ENCODE measurements at places on chromosomes 6 and 20. TPM values are rescaled to one million over a fixed set of nuclear protein-coding genes. Genes with fewer than 3 reads are reported as not detected.

TP53TG5 gene
- not detected for total RNA-seq

DEFB124 gene
- total RNA-seq: not detected

ESR1 gene
- total RNA-seq: 2.2 TPM

SLC16A10 gene
- 1.3 TPM for total RNA-seq

CCM2L gene
- total RNA-seq: 9.2 TPM

KCNK17 gene
- total RNA-seq: 3.2 TPM

CLIC5 gene
- 4.9 TPM for total RNA-seq

PRIM2 gene
- 20.1 TPM for total RNA-seq

EYA2 gene
- 12.5 TPM for total RNA-seq

BMP6 gene
- 11.1 TPM for total RNA-seq

DNA sequence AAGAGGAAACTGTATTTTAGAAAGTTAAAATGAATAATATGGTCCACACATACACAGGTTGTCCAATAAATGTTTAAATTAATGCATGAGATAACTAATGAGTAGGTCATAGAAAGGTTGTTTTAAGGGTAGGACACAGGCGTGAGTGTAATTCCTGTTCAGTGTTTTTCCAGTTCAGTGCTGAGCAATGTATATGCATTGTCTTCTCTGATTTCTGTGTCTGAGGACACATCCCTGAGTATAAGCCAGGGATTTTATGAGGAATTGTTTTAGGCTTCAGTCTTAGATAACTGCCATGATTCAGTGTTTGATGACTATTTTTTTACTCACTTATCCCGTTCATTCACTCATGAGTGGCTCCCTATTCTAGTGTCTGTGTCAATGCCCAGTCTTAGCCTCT lies 298.5 kb upstream of the TBX18 start:
- no peak for DNase-seq

DNA sequence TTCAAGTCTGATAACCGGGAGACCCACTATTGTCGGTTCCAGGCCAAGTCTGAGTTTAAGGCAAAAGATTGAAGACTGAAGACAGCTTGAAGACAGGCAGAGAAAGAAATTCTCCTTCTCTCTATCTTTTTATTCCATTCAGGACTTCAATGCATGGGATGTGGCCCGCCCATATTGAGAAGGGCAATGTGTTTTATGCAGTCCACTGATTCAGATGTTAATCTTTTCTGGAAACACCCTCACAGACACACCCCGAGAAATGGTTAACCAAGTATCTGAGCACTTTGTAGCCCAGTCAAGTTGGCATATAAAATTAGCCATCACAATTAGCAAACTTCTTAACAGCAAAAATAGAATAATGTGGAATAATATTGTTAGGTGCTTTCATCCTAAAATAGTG lies 75.5 kb upstream of the FABP7 start:
- no peak for DNase-seq

DNA sequence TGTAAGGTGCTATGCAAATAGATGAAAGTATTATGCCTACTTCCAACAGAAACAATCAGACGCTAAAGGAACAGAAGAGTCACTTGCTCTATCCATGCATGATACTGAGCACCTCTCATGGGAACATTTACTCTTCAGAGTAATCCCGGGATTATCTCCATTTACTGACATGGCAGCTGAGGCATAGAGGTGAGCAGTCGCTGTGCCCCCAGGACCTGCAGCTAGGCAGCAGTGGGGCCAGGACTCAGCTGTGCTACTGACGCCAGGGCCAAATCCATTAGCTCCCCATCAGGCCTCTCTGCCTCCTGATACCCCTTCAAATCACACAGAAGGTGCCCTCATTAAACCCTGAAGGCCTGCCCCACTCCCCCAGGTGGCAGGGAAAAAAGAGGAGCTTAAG lies 51.9 kb downstream of the TRAM2 start:
- no peak for DNase-seq

DNA sequence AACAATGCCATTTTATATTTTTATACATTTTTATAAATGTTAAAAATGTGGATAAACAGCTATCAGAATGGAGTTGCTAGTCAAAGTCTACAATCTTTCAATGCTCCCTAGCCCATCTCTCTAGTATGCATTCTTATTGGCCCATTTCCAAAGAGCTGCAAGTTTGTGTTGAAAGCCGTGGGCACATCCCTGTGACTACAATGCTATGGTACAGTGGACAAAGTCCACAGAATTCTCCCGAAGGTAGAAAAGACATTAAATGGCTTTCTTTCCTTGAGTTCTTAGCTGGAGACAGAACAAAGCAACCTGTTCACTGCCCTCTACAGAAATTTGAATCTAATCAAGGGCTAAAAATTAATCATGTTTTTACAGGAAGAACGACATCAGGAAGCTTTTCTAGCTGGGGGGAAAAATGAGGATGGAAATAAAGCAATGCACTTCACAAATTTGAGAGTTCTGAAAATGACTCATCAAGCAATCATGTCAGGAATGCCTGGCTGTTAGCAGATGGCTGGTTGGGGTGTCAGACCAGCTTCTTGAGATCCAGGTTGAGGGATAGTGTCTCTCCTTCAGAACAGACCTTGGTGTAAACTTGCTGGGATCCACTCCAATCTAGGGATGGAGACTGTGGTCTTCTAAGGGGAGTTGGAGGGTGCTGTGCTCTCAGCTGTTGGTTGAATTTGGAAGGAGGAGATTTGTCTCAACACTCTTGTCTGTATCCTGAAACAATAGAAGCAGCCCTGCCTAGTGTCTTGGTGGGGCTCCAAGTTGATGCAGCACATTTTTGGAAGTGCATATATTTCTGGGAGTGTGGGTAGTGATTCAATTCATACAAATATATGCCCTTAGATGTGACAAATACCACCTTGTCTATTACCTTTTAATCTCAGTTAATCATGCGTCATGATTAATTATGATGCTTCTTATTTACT lies 143.4 kb upstream of the PHACTR1 start:
- DNase-seq: peak; percentile 35

DNA sequence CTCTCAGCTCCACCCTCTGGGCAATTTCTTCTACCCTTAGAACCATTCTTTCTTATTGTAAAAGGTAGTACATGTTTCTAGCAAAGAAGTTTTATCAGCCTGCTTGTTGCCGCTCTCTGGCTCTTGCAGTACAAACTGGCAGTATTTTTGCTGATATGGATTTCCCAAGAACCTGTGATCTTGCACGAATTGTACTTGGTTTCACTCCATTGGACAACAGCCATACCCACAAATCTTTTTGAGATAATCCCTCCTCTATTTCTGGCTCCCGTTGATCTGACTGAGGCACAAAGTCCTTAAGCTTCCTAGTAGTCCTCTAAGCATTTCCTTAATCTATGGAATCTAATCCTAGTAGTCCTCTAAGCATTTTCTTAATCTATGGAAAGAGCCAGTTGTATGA lies 487.0 kb upstream of the PTCHD4 start:
- no peak for DNase-seq

DNA sequence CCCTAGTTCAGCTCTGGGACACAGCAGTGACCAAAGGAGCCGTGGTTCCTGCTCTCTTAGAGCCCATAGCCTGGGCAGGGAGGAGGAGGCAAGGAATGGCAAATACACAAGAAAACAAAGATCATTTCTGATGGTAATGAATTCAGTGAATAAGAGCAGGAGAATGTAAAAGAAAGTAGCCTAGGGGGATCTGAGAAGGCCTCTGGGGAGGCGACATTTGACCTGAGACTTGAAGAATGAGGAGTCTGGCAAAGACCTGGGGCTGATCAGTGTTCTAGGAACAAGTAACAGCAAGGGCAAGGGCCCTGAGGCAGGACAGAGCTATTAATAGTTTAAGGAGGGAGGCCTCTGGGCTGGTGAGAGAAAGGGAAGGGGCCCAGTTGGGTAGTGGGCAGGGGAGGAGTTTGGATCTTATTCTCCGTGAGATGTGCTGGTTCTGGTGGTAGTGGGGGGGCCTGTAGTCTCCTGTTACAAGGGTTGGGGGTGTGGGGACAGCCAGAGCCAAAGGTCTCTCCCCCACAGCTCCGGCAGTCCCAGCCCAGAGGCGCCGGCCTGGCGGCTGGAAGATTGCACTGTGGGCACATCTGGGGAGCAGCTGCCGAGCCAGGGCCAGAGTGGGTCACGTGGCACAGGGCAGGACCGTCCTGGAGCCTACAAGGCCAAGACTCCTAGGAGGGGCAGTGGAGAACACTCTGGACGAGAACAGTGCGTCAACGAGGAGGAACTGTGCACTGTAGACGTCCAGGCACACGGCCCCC lies 9.3 kb upstream of the ID1 start:
- DNase-seq: no peak

DNA sequence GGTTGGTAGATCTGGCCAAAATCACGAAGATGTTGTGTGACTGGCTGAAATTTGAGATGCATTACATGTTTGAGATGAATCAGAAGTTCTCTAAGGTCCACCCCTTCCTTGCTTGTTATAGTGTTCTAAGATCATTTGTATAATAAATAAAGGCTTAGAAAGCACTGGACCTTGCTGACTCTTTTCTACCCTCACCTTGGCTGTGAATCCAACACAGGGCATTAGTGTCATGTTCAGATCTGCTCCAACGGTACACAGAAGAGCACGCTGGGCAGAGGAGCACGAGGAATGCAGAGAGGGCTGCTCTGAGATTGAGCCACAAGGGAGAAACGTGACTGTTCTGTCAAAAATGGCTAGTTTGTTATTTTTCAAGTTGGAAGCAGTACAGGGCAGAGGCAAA lies 169.5 kb upstream of the HDAC2 start:
- DNase-seq: no peak

DNA sequence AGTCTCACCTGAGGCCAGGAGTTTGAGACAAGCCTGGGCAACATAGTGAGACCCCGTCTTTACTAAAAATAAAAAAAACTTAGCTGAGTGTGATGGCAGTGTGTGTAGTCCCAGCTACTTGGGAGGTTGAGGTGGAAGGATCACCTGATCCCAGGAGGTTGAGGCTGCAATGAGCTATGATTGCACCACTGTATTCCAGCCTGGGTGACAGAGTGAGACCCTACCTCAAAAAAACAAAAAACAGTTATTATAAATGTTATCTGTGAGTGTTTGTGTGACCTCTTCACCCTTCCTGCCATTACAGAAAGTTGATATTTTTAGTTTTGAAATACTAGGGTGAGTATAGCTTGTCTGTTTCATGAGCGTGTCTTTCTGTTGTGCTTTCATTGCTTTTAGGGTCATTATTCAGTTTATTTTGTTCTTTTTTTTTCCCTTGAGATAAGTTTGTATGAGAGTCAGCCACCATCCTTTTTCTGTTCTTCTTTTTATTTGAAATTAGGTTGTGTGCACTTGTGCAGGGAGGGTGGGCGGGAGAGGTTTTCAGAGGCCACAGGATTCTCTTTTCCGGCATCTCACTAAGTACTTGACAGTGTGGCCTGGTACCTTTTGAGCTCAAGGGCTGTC lies 26.2 kb downstream of the CDYL start:
- no peak for DNase-seq

GRCh38 chr6:37689381-37689780 lies 8.3 kb downstream of the MDGA1 start:
- no peak for DNase-seq

- DNase-seq: no peak
Observed at GRCh38 chr6:113662093-113662665, 195.0 kb upstream of the MARCKS start.

DNA sequence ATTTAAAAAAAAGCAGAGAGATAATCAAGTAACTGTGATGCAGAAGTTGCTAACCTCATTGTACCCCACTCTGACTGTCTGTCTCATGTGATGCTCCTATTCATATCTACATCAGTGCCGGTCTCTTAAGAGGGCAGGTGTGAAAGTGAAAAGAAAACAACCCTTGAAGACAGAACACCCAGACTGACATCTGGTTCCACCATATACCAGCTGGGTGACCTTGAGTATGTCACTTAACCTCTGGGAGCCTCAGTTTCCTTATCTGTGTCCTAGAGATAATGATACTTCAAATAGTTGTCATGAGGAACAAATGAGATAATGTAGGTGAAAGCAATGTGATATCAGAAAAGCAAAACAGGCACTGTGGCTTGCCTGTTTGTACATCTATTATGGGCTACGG lies 426.8 kb upstream of the SOX4 start:
- DNase-seq: no peak

- DNase-seq: no peak
Observed at GRCh38 chr6:96537726-96538125, 16.1 kb downstream of the UFL1 start.

GRCh38 chr20:5495939-5496338 lies 179.2 kb upstream of the PROKR2 start:
- no peak for DNase-seq

DNA sequence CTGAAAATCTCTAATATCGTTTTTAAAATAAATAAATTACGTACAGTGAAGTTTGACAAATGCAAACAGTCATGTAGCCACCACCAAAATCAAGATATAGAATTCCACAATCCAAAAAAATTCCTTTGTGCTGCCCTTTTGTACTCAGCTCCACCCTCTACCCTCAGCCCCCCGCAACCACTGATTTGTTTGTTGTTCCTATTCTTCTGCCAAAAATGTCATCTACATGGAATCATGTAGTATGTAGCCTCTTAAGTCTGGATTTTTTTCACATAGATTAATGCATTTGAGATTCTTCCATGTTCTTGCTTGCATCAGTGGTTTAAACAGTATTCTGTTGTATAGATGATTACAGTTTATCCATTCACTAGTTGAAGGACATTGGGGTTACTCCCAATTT lies 8.5 kb upstream of the REPS1 start:
- DNase-seq: no peak

Measured in breast epithelium (tissue), 4 donors.